Endodermal cell (in vitro differentiated cells): ENCODE measurements at places on chromosomes 12 and 14.

DNA sequence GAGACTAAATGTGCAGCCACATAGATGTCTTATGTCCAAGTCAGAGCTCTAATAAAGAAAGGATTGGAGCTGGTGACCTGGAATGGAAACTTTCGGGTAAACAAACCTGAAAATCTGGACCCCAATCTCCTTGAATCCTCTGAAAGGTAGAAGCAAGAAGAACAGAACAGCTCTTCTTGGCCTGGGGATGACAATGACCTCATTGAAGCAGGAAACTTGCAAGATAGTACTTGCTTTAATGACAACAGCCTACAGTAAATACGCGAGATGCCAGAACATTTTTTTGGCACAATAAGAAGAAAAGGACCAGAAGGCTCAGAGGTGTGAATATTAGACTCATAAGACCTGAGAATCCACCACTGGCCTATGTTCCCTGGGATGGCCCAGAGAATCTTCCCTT is 4.1 kb upstream of the PRIMA1 start:
- no peak for DNase-seq

- DNase-seq: no peak
Measured at GRCh38 chr12:22481547-22482104, 62.7 kb downstream of the C2CD5 start.

DNA sequence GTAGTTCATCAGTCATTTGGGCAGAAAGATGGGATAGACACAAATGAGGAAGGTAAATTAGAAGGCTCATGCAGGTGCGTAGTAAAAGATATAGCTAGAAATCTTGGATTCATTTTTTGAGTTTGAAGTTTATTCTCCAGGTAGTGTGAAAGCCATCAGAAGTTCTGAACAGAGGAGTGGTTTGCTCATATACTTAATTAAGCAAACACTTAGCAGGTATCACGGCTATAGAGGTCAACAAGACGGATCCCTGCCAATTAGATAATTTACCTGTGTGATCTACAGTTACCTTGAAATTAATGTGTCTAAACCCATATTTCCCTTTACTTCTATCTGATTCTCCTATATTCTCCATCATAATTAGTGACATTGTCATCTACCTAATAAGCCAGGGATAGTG is 29.7 kb downstream of the PALS1 start:
- no peak for DNase-seq

GRCh38 chr12:20339060-20339459 is 29.3 kb upstream of the PDE3A start:
- no peak for DNase-seq

DNA sequence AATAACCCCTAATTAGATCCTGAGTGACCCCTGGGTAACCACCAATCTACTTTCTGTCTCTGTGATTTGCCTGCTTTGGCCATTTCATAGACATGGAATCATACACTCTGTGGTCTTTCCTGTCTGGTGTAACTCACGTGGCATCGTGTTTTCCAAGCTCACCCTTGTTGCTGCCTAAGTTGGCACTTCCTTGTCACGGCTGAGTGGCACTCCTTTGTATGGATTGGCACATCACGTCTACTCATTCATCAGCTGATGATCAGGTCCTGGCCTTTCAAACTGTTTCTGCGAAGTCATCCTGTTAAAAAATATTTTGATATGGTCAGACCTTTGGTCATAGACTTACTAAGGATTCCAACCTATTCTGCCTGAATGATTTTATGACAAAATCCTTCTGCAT is 87.7 kb downstream of the GLT1D1 start:
- no peak for DNase-seq

- no peak for DNase-seq
Measured at GRCh38 chr12:1890119-1890703, 28.2 kb downstream of the CACNA2D4 start.

GRCh38 chr14:35197015-35197414 is 74.7 kb downstream of the PRORP start:
- no peak for DNase-seq

- no peak for DNase-seq
Measured at GRCh38 chr14:22572562-22573058, 16.4 kb downstream of the DAD1 start.

DNA sequence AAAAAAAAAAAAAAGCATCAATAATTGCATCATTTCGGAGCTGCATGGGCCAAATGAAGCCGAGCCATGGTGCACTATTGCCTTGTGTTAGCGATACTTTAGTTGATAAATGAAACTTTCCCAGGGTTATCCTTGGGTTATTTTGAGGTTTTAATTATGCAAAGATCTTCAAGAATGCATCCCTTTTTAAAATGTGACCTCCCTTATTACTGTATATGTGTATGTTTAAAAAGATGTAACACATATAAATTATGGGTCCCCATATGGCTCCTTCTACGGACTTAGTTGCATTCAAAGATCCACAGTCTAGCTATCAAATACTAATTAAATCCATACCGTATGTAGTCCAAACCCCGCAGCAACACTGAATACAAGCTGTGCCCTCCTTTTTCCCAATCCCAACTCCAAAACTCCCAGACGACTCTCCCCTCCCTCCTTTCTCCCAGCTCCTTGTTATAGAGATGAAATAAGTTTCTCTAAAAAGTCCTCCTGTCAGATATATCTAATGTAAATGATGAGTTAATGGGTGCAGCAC is 129.3 kb upstream of the MAP1LC3B2 start:
- DNase-seq: no peak

- no peak for DNase-seq
Measured at GRCh38 chr12:39296496-39296895, 146.4 kb downstream of the KIF21A start.

DNA sequence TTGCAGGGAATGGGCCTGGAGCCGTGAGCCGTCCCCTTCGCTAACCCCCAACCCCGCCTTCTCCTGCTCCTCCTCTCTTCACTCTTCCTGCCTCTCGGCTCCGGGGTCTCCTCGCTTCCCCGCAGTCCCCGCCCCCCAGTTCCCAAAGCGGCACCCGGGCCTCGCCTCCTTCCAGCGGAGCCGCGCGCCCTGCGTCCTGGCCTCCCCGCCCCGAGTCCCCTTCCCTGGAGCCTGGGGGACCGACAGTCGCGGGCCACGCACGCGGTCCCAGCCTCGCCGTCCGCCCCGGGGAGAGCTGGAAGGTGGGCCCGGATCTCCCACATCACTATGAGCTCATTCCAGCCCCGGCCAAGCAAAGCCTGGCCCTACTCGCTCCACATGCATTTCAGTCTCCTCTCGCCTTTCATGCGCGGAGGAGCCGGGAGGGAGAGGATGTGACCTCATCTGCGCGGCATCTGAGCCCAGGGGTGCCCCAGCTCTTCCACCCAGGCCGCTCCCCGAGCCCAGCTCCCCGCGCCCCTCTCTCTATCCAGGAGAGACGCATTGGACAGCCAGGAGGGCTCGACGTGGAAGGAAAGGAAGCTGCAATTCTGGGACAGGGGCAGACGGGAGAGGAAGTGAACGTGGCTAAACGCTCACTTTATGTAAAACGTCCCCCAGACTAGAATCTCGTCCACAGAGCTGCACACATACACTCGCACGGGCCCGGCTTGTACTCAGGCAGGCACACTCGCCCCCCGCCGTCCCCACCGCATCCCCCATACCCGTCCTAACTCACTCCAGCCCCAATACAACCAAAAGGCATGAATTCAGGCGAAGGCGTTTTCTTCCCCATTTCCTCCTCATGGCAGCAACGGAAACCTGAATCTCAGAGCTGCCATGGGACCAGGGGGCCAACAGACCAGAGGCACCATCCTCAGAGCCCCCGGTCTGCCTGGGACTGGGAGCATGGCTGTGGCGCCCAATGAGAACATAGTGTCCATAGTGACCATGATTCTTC is 108.7 kb upstream of the CCND2 start:
- DNase-seq: peak; percentile 93

- DNase-seq: no peak
Measured at GRCh38 chr14:96267336-96267735, 11.3 kb downstream of the BDKRB1 start.

GRCh38 chr14:65580973-65581372 is 168.4 kb downstream of the FUT8 start:
- DNase-seq: no peak

GRCh38 chr14:97687944-97688630 is 890.9 kb downstream of the VRK1 start:
- DNase-seq: no peak

DNA sequence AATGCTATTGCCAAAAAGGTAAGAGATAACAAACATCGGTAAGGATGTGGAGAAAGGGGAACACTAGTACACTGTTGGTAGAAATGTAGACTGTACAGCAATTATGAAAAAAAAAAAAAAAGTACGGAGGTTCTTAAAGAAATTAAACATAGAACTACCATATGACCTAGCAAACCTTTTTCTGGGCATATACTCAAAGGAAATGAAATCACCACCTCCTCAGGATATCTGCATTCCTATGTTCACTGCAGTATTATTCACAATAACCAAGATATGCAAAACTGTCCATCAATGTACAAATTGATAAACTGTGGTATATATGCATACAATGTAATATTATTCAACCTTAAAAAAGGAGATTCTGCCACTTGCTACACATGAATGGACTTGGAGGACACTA is 60.7 kb downstream of the INSM2 start:
- no peak for DNase-seq

DNA sequence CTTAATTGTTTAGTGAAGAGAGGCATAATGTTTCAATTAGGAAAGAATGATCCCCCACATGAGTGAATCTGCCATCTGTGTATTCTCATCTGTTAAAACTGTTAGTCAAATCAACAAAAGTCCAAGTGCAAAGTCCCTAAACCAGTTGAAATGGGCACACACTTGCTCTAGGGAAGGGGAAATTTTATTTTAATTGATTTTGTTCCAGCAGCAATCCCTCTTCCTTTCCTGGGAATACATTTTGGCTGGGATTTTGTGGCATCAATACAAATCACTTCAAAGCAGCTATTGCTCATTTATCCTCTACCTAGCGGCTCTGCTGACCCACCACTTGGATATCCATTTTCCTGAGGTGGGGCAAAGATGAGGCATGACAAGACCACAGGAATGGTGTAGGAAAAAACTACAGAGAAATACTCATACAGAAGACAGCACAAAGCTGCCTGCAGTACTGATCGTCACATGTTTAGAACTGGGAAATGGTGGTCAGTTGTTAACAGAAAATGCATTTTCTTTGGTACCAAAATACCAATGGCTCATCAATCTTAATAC is 9.8 kb upstream of the SSTR1 start:
- no peak for DNase-seq

DNA sequence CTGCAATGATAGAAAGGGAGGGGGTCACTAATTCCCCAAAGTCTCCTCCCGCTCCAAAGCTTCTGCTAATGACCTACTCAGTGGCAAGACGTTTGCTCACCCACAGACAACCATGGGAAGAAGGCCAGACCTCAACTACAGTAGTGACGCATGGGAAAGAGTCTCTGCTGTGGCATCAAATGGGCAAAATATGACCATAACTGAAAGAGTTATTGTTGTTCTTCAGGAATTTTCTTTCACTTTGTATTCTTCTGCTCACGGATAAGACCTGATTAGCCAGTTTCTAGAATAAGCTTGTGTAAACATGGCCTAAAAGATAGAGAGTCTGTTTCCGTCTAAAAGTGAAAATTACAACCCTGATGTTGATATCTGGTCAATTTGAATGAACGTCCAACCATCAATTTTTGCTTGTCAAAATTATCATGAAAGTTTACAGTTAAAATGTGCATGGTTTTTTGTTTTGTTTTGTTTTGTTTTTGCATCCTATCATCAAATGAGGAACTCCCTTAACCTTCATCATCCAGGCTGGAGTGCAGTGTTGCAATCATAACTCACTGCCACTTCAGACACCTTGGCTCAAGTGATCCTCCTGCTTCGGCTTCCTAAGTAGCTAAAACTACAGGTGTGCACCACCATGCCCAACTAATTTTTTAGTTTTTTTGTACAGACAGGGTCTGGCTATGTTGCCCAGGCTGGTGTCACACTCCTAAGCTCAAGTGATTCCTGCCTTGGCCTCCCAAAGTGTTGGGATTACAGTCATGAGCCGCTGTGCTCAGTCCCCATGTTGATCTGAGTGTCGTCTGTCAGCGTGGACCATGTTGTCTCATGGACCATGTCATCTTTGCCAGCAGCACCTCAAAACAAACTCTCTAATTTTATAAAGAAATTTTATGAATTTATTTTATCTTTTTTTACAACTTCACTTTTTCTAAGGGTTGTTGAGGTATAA is 7.0 kb downstream of the KRT6B start:
- peak; percentile 13 for DNase-seq

GRCh38 chr12:125081427-125081826 is 16.2 kb downstream of the AACS start:
- no peak for DNase-seq

DNA sequence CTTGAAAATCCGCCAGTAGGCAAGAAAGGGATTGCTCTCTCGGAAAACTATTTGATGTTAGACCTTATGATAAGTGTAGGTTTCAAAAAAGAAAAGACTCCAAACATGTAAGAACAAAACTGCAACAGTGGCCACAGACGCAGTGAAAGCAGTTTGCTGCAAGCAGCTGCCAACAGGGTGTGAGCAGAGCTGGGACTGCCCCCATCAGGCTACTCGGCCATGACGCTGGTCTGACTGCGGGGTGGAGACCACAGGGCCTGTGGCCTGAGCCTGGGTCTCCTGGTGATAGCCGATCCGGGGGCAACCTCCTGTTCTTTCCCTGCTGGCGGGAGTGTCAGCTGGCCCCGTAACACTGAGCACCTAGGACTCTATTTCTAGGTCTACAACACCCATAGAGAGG is 63.2 kb downstream of the AMN start:
- peak; percentile 60 for DNase-seq

- no peak for DNase-seq
Measured at GRCh38 chr12:96471368-96472050, 17.9 kb upstream of the CFAP54 start.

DNA sequence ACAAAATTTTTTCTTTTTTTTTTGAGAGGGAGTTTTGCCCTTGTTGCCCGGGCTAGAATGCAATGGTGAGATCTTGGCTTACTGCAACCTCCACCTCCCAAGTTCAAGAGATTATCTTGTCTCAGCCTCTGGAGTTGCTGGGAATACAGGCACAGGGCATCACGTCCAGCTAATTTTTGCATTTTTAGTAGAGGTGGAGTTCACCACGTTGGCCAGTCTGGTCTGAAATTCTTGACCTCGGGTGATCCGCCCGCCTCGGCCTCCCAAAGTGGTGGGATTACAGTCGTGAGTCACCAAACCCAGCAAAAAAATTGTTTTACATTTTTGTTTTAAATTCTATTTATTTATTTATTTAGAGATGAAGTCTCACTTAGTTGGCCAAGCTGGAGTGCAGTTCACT is 4.7 kb upstream of the SLC2A14 start:
- no peak for DNase-seq

GRCh38 chr14:99937475-99938244 is 127.6 kb upstream of the EVL start:
- no peak for DNase-seq

- DNase-seq: no peak
Measured at GRCh38 chr12:51904951-51905470, 2.3 kb upstream of the ACVRL1 start.

DNA sequence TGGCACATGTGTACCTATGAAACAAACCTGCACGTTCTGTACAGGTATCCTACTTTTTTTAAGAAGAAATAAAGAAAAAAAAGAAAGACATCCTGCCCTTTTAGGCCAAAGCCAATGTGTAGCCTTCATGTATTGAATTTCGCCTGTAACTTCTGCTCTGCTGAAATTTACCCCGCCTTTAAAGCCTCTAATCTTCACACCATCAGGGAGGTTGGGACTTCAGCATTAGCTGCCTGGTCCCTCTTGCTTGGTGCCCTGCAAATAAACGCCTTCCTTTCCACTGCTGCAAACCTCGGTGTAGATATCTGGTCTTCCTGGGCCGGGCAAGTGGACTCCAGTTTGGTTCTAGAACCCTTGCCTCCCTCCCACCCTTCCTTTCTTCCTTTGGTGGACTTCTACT is 2.6 kb upstream of the KRT71 start:
- DNase-seq: no peak
